ENCODE measurements at places on chromosomes 16 and 17. TPM values are rescaled to one million over a fixed set of nuclear protein-coding genes. Genes with fewer than 3 reads are reported as not detected.
A peak's percentile ranks its signal among the peaks of the same experiment; 100 is the strongest.

DNA sequence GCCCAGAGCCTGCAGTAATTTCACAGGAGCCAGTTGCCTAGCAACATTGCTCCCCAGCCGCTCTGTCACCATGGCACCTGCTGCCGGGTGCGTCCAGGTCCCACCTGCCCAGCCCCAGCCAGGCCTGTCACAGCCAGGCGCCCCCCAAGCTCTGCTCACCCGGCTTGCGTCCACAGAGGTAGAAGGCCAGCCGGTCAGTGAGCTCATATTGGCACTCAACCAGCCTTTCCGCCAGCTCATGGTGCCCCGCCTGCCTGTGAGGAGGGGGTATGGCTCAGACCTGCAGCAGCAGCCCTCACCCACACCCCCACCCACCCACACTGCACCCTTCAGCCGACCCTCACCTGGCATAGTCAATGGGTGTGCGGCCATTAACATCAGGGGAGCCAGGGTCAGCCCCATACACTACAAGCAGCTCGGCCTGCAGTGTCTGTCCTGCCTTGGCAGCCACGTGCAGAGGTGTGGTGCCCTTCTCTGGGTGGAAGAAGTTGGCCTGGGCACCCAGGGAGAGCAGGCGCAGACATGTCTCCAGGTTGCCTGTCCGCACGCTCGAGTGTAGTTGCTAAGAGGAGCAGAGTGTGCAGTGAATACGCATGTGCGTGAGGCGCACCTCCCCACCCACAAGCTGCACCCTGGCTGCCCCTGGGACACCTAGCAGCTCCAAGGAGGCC is 7.7 kb downstream of the GIT1 start:
- peaks cover 48% of the 10 kb centered on the region for H3K4me1 ChIP-seq
- no peak overlapping the region for H3K27ac ChIP-seq
- H3K36me3 ChIP-seq = peaks cover 65% of the 10 kb centered on the region
- H3K4me3 ChIP-seq = no peak overlapping the region

DNA sequence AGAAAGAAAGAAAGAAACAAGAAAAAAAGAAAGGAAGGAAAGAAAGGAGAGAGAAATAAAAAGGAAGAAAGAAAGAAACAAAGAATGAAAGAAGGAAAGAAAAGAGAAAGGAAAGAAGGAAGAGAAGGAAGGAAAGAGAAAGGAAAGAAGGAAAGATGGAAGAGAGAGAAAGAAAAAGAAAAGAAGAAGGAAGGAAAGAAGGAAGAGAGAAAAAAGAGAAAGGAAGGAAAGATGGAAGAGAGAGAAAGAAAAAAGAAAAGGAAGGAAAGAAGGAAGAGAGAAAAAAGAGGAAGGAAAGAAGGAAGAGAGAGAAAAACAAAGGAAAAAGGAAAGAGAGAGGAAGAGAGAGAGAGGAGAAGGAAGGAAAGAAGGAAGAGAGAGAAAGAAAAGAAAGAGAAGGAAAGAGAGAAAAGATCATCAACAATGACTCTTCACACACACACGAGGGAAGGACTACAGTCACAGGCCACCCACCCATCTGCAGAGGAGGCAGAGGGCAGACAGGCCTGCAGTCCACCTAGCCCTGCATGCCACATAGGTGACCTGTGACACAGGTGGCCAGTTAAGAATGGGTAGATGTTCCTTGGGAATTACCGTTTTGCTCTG is 23.9 kb downstream of the VWA3A start:
- no peak overlapping the region for H3K4me3 ChIP-seq
- H3K36me3 ChIP-seq = no peaks in the 10 kb centered on the region
- DNase-seq = no peak

DNA sequence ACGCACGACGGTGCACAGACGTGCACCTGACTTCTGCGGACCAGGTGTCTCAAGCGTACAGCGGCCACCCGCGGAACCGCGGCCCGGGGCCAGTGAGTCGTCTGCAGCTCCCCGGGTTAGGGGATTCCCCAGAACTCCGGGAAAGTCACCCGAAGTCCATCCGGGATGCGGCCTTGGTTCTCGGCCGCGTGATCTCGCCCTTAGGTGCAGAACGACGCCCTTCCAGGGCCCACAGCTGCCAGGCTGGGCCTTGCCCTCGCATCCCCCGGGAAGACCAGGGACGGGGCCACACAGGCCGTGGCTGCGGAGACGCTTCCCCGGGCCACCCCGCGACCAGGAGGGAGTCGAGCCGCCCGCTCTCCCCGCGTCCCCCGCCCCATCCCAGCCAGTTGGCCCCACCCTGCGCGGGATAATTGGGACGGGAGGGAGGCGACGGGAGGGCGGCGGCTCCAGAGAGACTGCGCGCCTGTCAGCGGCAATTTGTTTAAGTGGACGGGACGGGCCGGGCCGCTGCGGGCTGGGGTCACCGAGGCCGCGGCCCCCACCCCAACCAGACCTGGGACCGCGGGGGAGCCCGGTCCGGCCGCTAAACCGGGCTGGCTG is 3.6 kb upstream of the TBX2 start:
- H3K27ac ChIP-seq = peak overlapping the region; percentile 70
- H3K36me3 ChIP-seq = peaks cover 11% of the 10 kb centered on the region

GRCh38 chr17:50280068-50280467 is 5.8 kb downstream of the TMEM92 start:
- DNase-seq = no peak
- peaks cover 51% of the 10 kb centered on the region for H3K27me3 ChIP-seq
- no peak overlapping the region for H3K4me3 ChIP-seq
- no peaks in the 10 kb centered on the region for H3K36me3 ChIP-seq

DNA sequence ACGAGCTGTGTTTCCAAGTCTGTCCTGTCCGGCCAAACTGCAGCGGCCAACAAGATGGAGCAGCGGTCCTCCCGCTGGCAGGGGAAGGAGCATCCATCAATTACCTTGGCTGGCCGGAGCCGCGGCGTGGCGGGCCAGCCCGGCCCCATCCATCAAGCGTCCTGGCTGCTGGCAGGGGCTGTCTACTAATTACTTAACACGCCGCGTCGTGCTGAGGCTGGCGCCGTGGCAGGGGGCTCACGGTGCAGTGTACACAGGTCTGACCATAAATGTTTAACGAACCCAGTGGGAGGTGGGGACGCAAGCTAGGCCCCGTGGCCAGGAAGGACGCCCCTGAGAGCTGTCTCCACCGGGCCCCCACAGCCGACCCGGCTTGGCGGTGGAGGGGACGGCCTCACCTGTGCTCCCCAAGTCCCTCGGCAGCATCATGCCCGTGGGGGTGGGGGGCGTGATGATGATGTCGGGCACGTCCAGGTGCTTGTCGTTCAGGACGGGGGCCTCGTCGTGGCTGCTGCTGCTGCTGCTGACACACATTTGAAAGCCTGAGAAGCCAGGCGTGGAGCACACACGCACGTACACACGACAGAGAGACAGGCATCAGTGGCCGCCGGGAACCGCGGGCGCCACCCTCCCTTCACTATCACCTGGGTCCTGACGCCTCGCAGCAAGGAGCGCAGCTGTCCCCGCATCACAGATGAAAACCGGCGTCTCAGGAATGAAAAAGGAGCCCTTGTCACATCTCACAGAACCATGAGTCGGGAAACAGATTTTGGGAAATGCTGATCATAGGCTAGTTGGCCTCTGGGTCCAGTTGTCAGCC is 21.2 kb upstream of the GINS2 start:
- no peaks in the 10 kb centered on the region for H3K27me3 ChIP-seq
- no peaks in the 10 kb centered on the region for H3K4me1 ChIP-seq
- DNase-seq = no peak
- no peak overlapping the region for H3K27ac ChIP-seq
- no peak overlapping the region for H3K4me3 ChIP-seq

The SPNS2 gene
- 19.6 TPM for total RNA-seq

Data from spleen (tissue), 13 donors.